Activated CD4-positive, alpha-beta T cell treated with anti-CD3 and anti-CD28 coated beads for 24 hours (primary cell): ENCODE measurements at places on chromosomes 3 and 15.

- DNase-seq = no peak
Measured at GRCh38 chr15:44595246-44595645, 58.3 kb downstream of the EIF3J start.

- no peak for DNase-seq
Measured at GRCh38 chr15:99076109-99076508, 28.8 kb upstream of the SYNM start.

- DNase-seq = no peak
Measured at GRCh38 chr3:175805825-175806224, 946.7 kb downstream of the NAALADL2 start.

DNA sequence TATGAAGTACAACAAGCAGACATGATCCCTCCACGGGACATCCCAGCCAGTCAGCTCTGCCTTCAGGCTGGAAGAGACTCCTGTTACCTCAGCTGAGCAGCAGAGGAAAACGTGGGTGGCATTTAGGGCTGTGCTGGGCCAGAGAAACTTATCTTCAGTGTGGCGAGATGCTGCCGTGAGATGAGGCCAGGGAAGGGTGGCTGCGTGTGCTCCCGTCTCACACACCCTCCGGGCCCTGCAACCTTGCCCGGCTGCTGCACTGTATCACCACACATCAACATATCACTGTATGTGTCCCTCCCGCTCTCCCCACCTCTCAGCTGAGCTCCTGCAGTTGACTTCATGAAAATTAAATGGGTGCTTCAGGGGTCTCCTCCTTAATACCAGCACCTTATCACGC lies 23.4 kb downstream of the BMF start:
- no peak for DNase-seq

- DNase-seq = no peak
Measured at GRCh38 chr3:71273453-71273852, 310.1 kb downstream of the FOXP1 start.

GRCh38 chr3:43996379-43997301 lies 245.0 kb upstream of the TOPAZ1 start:
- no peak for DNase-seq

DNA sequence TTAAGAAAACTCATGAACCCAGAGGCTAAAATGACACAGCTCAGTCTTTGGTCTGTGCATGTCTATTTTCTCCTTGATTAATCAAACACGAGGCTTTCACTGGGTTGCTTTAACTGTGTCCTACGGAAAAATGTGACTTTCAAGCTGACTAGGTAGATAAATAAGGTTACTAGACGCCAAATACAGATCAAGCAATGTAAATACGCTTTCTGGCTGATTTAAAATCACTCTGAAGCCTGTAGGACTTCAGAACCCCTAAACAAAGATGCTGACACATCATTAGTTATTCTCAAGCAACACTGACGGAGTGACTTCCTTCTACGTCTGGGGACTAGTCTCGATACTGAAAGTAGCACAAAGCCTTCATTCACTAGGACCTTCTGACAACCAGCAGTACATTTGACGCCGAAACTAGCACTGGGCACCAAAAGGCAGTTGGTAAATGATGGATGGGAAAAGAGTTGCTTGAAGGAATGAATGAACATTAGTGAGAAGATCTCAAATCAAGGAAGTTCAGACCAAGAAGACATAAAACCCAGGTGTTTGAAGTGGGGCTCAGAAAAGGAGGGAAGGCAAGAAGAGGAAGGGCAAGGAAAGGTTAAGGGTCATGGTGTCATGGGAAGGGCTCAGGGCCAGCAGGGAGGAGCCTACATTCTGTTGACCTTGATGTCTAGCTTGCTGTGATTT lies 67.1 kb upstream of the CDV3 start:
- no peak for DNase-seq

GRCh38 chr3:157914882-157915281 lies 191.3 kb downstream of the SHOX2 start:
- DNase-seq = no peak

DNA sequence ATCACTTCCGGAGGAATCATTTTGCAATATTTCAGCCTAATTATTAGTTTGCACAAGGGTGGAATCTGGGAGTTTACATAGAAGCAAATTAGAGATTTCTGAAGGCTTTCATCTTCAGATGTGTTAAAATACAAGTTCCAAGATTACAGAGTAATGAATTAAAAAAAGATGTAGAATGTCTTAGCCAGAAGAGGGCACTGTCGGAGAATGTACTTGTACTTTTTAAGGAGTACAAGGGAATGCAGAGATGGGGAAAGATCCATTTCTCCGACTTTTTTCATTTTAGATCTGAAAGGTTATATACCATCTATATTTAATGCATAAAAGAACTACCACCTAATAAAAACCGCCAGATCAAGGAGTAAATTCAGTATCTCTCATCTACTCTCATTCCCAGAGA lies 43.1 kb upstream of the WDR5B start:
- DNase-seq = no peak

DNA sequence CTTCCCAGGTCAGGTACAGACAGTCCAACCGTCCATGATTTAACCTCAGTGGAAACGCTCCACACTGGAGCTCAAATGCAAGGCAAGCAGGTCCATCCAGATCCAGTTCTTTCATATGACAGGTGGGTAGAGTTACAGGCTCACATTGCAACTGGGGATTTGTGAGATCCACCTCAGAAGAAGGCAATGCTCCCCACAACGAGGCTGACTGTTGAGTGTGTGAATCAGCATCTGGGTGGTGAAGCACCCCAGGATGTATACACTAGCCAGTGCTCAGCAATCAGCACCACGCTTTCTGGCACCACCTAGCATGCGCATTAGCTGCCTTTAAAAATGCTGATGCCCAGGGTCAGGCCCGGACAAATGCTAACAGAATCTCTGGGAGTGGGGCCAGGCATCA lies 343.5 kb upstream of the ICE2 start:
- no peak for DNase-seq

DNA sequence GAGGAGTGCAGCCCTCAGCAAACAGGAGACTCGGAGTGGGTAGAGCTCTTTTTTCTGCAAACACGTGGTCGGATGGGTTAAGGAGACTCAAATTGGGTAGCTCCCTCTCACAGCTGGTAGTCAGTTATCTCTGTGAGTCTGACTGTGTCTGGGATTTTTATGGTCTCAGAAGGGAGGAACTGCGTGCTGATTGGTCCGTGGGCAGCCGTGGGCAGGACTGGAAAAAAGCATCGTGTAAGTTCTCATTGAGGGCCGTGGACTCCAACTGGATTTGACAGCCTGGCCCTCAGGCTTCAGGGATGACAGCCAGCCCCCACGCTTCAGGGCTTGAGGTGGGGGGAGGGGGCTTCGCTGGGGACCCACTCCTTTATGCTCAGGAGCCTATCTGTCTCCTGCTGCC lies 463.9 kb downstream of the EPHA3 start:
- DNase-seq = no peak

GRCh38 chr3:98329392-98330124 lies 24.1 kb upstream of the OR5K4 start:
- DNase-seq = peak; percentile 19

GRCh38 chr3:42557854-42558253 lies 23.9 kb downstream of the SEC22C start:
- DNase-seq = no peak

DNA sequence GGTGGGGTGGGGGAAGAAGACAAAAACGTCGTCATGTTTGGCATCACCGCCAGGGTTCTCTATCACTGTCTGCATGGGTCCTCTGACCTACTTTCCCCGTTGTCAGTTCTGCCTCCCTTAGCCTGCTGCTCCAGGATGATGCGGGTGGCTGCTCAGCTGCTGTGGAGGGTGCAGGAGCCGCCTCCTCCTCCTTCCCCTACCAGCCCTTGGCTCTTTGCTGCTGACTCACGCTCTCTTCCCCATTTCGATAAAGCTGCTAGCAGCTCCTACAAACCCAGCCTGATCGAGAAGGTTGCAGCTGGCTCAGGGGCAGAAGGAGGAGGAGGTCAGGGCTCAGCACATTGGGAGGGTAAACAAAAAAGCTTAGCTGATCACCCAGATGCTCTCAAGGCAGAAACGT lies 49.5 kb upstream of the SEC13 start:
- DNase-seq = no peak

DNA sequence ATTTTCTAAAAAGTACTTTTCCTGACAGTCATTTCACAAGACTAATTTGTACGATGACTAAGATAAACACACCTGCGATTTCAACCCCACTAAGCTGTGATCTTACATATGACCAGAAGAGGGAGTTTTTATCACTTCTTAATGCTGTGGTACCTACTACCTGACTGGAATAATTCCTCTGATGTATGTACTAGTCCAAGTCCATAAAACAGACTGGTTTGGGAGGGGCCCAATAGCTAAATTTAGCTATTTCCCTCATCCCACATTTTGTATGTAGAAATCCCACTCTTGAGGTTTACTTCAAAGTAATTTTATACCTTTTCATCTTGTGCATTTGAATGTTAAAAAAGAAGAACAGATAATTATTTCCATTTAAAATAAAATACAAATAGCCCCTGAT lies 49.7 kb upstream of the SCAANT1 start:
- DNase-seq = no peak

- no peak for DNase-seq
Measured at GRCh38 chr3:113551820-113552219, 19.5 kb downstream of the SIDT1 start.

GRCh38 chr3:147701195-147701594 lies 292.0 kb downstream of the ZIC1 start:
- no peak for DNase-seq

DNA sequence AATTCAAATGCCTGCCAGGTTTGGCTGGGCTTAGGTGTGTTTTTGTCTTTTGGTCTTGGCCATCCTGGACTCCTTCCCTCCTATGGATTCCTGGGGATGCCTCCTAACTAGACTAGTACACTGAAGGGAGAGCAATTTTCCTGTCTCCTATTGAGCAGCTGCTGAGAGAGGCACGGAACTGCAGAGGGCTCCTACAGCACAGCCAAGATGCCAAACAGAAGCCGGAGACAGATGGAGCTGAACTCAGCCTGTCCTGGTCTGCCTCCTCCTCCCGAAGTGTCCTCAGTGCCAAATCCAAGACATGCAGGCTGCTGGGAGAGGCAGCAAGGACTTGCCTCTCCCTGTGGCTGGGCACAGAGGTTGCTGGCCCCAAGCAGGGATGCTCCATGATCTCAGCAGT lies 256.6 kb upstream of the PROK2 start:
- DNase-seq = no peak

DNA sequence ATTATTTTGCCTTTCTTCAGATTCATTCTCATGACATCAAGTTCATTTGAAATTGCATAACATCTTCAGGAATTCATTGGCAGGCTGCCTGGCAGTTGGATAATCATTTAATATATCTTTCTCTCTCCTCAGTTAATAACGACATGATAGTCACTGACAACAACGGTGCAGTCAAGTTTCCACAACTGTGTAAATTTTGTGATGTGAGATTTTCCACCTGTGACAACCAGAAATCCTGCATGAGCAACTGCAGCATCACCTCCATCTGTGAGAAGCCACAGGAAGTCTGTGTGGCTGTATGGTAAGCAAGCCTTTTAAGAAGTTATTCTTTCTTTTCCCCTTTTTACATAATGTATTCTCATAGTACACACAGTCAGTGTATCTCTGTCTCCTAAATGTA lies 38.2 kb downstream of the TGFBR2 start:
- DNase-seq = no peak

GRCh38 chr15:85330901-85331588 lies 49.4 kb upstream of the AKAP13 start:
- peak; percentile 57 for DNase-seq

GRCh38 chr3:61772456-61772855 lies 211.1 kb downstream of the PTPRG start:
- DNase-seq = no peak

- no peak for DNase-seq
Measured at GRCh38 chr3:14208977-14209394, 30.4 kb downstream of the LSM3 start.

DNA sequence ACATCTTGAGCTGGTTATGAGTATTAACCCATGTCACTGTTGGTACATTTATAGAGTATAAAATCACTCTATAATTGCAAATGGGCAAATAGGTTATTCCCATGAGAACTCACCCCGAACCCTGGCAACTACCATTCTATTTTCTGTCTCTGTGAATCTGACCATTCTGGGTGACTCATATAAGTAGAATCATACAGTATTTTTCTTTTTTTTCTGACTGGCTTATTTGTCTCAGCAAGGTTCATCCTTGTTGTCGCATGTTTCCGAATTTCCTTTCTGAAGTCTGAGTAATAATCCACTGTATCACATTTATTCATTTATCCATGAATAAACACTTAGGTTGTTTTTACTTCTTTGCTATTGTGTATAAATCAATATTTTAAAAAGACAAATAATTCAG lies 59.9 kb upstream of the CHRM5 start:
- no peak for DNase-seq

DNA sequence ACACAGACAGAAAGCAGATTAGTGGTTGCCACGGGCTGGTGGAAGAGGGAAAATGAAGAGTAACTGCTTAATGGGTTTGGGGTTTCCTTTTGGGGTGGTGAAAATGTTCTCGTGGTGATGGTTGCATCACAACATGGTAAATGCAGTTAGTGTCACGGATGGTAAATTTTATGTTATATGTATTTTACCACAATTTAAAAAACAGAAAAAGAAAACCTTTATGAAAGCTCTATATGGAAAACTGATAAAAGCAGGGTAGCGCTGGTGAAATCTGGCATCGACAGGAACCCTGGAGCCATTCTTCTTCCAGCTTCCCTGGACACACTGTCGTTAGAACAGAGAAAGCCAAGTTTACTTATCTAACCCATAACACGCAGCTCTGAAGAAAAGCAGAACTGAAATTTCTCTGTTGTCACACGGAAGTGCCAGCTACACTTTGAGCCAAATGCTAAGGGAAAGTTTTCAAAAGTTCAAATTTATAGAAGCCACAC lies 287.7 kb upstream of the NR2F2 start:
- no peak for DNase-seq

- DNase-seq = peak; percentile 38
Measured at GRCh38 chr3:179037351-179037750, 34.3 kb downstream of the ZMAT3 start.

DNA sequence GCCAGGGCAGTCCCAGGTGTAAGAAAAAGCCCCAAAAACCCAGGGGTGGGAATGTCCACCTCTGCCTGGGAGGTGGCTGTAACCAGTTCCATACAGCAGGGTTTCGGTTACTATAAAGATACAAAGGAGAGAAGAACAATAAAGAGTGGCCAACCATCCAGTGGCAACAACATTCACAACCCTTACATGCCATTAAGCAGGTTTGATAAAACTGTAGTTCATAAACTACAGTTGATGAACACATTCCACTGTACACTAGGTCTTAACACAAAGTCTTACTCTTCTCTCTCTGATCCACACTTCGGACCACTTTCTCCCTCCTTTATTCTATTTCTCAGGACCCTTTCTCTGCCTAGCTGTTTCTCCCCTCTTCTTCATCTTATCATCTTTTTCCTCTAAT lies 152.0 kb downstream of the TLE3 start:
- DNase-seq = no peak
